ENCODE measurements at places on chromosomes 7 and 10.

DNA sequence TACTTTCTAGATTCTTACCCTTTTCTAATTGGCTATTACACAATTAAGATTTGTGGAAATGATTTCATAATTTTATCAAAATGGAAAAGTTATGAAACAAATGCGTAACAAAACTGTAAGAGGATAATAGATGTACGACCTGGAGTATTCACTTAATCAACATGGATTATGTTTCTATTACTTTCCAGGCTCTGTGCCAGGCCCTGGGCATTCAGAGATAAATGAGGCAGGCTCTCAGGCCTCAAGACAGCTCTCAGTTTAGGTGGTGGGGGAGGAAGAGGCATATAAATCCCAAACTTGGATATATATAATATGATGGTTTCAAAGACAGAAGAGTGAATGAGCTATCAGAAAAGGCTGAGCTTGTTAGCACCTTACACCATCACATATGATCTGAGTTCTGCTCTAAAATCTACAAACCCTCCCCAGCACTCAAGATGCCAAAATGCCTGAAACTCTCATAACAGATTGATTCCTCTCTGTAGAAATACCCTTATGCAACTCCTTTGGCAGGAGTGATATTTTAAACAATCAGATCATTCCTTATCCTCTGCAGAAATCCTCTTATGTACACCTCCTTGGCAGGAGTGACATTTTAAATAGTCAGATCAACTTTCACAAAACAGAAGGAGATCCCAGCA, 42.5 kb downstream of the ACBD5 start:
- no peak for DNase-seq

- DNase-seq, result no peak
Observed at GRCh38 chr7:22427104-22427503, 70.2 kb upstream of the RAPGEF5 start.

DNA sequence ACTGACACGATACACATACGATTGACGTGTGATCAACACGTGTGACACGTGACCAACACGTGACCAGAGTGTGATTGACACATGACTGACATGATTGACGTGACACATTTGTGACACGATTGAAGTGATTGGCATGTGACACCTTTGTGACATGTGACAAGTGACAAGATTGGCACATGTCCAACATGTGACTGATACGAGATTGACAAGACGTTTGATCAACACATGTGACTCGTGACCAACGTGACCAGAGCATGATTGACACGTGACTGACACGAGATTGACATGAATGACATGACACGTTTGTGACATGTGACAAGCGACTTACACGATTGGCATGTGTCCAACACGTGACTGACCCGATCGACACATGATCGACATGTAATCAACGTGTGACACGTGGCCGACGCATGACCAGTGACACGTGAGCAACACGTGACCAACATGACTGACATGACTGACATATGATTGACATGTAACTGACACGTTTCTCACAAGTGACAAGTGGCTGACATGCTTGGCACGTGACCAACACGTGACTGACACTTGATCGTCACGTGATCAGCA, 22.0 kb downstream of the CRPPA start:
- DNase-seq, result no peak

- DNase-seq, result no peak
Observed at GRCh38 chr7:90692396-90692795, 96.3 kb downstream of the CDK14 start.

DNA sequence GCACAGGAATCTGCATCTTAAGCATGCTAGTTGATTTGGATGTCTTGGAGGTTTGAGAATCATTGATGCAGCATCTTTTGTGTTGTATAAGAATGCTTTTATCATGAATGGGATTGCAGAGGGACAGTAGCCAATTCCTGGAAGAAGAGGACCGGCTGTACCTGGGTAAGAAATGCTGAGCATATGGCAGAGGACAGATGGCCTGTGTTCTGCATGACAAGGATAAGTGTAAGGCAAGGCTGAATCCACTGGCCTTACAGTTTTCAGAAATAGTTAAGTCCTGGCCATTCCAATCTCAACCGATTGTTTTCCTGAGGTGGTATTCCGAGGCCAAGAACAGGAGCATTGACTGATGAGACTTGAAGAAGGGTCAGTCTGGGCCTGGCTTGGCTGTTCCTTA, 24.4 kb upstream of the KBTBD2 start:
- DNase-seq, result no peak

- no peak for DNase-seq
Observed at GRCh38 chr7:32030904-32031692, 39.1 kb downstream of the PDE1C start.

- DNase-seq, result no peak
Observed at GRCh38 chr10:117924820-117925219, 121.9 kb downstream of the RAB11FIP2 start.

DNA sequence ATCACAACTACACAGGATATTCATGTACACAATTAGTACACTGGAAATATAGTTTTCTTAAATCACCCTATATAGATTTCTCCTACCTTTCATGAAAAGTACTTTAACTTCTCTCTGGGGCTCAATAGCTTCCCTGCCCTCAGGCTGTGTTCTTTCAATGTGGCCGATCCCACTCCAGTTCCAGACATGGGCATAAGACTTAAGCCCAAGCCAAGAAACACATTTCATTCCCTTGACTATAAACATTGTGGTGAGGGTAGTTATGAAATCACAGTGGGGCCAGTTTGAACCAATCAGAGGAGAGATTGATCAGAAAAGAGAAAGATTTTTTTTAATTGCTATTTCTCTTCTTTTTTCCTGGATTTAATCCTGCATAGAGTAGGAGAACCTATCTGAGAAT, 904.6 kb upstream of the SORCS1 start:
- no peak for DNase-seq

- DNase-seq, result no peak
Observed at GRCh38 chr10:10589540-10590303, 427.9 kb upstream of the CELF2 start.

DNA sequence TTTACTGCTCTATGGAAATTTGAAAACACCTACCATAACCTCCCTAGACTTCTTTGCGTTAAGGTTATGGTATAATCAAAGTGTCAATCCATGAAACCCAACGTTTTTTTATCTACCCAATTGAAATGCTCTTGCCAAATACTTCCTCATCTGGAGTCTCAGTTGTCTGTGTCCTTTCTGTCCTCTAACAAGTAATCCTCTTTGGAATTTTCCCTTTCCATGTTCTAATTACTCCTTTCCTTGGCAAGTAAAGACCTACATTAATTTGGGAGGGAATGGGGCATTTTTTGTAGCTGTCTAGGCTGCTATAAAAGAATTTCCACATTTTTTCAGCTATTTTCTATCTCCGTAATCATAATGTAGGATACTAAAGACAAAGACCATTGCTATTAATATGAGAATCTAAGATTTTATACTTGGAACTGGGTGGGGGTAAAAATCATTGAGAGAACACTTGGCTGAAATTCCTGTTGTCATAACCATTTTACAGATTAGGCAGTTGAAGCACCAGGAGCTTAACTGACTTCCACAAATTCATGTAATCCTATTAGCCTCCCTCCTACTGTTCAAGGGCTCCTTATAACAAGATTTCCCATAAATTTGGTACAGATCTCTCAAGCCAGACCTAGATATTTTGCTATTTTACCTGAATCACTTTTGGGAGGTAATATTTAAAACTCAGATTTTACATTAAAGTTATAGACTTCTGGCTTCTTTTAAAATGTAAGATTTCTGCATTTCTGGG, 1307.6 kb downstream of the XPNPEP1 start:
- no peak for DNase-seq

DNA sequence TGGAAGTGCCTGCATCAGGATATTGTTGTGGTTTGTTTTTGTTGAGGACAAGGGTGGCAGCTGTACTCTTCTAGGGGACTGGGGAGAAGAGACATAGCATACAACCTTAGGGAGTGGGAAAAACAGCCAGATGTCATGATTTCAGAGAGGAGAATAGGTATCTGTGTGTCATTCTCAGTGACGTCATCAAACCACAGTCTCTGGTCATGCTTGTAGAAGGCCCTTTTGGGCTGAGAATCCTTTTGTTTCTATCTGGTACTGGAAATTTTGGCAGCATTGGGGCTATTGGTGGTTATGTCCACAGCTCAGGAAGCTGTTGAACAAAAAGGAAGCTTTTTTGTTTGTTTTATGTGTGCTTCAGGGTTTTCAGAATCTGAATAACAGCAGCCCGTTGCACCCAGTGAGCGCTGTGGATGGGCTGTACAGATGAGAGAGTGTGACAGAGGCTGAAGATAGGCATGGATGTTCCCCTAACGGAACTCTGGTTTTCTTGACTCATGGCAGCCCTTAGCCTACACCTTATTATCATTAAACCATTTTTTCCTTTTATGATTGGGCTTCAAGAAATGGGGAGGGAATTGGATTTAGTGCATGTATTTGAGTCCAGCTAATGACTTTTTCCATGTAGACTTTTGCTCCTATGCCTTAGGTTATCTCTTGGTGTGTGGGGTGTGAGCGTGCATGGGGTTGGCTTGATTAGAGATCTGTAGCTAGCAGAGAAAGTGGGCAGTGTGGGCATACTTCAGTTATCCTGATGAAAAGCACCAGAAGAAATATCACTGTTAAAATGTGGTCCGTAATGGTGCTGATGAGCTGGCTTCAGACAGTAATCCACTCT, 65.7 kb downstream of the SND1 start:
- DNase-seq, result no peak

GRCh38 chr10:69554611-69555010, 18.6 kb downstream of the NEUROG3 start:
- DNase-seq, result no peak

- DNase-seq, result no peak
Observed at GRCh38 chr10:89367529-89367928, 10.3 kb upstream of the IFIT1B start.

- peak; percentile 33 for DNase-seq
Observed at GRCh38 chr10:69044546-69044945, 43.4 kb upstream of the SRGN start.

DNA sequence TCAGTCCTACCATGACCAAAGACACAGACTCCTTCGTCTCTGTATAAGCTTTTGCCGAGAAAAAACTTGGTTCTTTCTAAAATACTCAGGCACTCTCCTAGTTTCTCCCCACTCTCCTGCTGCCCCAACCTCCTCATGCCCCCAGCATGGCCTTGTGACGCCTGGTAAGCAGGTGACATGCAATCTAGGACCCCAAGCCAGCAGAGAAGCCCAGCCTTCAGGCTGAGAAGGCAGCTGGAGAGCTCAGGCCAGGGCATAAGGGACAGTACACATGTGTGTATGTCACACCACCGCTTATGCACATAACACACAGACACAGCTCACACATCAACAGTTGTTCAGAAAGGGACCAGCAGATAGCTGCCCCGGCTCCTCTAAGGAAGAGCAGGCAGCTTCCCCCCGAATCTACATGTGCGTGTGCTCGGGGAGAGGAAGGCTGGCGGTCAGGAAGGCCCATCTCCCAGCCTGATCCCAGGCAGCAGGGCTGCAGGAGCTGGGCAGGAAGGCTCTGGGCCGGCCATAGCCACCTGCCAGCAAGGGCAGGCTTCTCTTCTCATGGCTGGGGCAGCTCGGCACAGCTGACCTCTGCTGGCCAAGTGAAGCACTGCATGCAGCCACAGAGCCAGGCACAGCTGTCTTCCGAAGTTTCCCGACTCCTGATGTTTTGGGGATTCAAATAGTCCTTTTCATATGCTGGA, 8.5 kb downstream of the DDX56 start:
- no peak for DNase-seq

- no peak for DNase-seq
Observed at GRCh38 chr10:49568235-49568634, 29.3 kb upstream of the ERCC6 start.

DNA sequence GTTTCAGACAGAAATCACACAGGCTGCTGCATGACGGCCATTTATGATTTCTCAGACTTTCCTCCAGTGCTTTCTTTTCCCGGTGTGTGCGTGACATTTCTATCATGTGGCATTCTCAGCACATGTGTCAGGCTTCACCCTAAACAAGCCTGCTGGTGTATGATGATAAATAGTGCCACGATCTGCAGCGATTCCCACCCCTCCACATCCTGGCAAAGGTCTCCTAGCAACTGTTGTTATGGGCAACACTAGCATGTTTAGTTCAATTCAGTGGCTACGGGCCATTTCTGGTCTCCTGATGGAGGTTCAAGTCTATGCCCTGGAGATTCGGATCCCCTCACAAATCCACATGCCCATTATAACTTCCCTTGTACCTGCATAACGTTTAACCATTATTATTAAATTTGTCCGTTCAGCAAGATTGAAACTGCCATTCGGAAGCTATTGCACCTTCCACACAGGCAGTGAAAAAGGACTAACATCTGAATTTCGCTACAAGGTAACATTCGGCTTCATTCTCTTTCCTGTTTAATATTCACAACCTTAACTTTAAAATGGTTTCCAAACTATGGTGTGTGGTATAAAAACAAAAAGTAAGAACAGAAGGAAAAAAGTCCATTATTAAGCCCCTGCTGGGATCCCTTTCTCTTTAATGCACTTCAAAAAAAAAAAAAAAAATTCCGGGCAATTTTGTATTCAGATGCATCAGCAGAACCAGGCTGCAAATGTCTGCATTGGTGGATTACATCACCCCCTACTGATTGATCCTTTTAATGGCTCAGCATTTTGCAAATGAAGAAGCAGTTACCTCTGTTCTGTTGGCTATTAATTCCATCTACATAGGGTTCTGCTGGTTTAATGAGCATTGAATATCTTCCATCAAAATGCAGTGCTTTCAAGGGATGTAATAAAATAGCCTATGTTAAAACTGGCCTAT, 90.2 kb downstream of the FRMD4A start:
- DNase-seq, result no peak

DNA sequence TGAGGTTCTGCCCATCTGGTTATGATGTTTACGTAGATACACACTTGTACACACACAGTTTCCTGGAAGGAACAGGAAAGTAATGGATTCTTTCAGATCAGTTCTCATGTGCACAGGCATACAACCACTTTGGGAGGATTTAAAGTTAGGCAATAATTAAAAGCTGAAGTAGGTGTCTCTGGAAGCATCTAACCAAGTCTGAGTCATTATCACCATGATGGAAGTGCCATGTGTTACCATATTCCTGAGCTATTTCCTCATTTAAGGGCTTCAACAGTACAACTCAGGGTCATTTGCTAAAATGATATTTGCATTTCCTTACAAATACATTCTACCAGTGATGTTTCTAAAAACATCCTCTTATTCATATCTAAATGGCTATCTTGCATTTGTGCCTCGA, 41.4 kb upstream of the BET1 start:
- DNase-seq, result no peak

DNA sequence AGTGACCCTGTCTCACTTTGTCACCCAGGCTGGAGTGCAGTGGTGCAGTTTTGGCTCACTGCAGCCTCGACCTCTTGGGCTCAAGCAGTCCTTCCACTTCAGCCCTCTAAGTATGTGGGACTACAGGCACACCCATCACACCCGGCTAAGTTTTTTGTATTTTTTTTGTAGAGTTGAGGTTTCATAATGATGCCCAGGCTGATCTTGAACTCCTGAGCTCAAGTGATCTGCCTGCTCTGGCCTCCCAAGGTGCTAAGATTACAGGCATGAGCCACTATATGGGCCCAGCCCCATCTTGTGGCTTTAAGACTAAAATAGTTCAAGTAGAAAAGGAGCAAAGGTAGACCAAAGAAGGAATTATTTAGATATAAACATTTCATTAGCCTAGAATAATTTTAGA, 65.5 kb downstream of the MLLT10 start:
- DNase-seq, result no peak

DNA sequence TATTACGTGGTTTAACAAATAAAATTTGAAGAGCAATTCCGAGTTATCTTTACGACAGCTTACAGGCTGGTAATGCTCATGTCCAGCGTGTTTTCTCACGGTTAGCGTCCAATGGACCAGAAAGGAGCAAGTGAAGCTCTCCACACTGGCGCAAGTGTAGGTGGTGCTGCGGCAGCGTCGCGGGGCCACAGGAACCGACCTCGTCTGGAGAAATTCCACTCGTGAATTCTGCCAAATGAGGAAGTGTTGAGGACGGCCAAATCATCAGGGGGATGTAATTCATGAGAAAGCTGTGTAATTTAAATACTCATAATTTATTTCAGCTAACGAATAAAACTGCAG, 350 bp upstream of the ZNF37A start:
- DNase-seq, result no peak
